ENCODE measurements at places on chromosomes 2 and 18.

DNA sequence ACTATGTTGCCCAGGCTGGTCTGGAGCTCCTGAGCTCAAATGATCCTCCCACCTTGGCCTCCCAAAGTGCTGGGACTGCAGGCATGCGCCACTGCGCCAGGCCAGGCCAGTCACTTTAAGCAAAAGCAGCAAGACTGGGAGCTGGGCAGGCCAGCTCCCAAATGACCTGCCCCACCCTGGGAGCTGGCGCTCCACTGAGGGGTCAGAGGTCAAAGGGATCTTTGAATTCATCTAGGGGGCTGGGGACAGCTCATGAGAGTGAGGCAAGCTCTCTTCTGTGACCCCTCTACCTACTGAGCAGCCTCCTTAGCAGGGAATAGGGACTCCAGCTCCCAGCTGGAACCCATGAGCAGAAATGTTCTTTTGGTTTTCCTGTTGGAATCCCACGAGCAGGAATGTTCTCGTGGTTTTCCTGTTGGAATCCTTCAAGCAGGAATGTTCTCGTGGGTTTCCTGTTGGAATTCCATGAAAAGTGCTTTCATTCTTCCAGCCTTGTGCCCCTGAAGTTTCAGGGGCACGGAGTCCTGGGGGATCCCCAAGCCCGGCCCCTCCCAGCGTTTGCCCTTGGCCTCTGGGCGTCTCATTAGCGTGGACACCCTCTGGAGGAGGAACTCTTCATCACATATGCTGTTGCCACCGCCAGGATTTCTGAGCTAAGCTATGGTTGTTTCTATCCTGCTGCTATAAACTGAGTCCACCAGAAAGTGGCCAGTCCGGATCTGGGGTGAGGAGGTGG is 162.0 kb upstream of the HAAO start:
- no peaks in the 10 kb centered on the region for H3K27me3 ChIP-seq
- no peaks in the 10 kb centered on the region for H3K36me3 ChIP-seq
- peaks cover 11% of the 10 kb centered on the region for H3K4me1 ChIP-seq
- no peak overlapping the region for H3K27ac ChIP-seq

- no peak for DNase-seq
- no peaks in the 10 kb centered on the region for H3K4me1 ChIP-seq
- no peaks in the 10 kb centered on the region for H3K36me3 ChIP-seq
- H3K27ac ChIP-seq = no peak overlapping the region
Observed at GRCh38 chr2:222506230-222506935, 82.0 kb downstream of the SGPP2 start.

DNA sequence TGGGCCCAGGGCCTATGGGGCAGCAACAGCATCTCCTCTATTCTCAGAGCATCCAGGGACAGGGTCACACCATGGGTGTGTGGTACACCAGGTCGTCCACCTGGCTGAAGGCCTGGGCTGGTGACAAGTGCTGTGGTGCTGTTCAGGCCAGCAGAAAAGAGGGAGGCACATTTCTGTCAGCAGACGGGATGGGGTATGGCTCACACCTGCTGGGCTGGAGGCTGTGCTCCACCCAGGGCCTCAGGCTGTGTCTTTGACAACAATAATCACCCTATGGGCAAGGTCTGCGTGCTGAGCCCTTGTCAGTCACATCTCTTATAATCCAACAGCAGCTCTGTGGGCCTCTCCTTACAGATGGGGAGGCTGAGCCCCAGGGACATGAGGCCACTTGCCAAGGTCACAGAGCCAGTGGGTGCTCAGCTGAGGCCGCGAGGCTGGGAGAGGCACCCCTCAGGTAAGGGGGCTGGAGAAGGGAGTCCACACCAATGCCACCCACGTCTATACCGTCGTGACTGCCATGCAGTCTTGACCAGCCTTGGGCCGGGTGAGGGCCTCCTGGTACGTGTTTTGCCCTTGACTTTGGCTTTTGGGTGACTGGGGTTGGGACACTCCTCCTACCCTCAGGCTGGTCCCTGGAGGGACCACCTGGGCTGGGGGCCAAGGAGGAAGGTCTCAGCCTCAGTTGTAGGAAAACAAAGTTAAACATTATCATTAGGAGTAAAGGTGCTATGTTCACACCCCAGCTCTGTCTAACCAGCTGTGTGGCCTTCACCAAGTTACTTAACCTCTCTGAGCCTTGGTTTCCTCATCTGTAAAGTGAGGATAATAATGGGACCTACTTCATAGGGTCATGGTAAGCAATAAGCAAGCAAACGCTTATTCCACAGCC is 5.6 kb upstream of the HS6ST1 start:
- no peak overlapping the region for H3K27ac ChIP-seq
- H3K36me3 ChIP-seq = no peaks in the 10 kb centered on the region

- no peaks in the 10 kb centered on the region for H3K27me3 ChIP-seq
- no peak overlapping the region for H3K4me3 ChIP-seq
- peaks cover 4% of the 10 kb centered on the region for H3K4me1 ChIP-seq
Observed at GRCh38 chr2:105344704-105345345, 7.5 kb downstream of the C2orf49 start.

- H3K27ac ChIP-seq = no peak overlapping the region
- no peak overlapping the region for H3K4me3 ChIP-seq
- H3K4me1 ChIP-seq = no peaks in the 10 kb centered on the region
- no peak for DNase-seq
Observed at GRCh38 chr2:170739048-170739447, 23.9 kb downstream of the SP5 start.

DNA sequence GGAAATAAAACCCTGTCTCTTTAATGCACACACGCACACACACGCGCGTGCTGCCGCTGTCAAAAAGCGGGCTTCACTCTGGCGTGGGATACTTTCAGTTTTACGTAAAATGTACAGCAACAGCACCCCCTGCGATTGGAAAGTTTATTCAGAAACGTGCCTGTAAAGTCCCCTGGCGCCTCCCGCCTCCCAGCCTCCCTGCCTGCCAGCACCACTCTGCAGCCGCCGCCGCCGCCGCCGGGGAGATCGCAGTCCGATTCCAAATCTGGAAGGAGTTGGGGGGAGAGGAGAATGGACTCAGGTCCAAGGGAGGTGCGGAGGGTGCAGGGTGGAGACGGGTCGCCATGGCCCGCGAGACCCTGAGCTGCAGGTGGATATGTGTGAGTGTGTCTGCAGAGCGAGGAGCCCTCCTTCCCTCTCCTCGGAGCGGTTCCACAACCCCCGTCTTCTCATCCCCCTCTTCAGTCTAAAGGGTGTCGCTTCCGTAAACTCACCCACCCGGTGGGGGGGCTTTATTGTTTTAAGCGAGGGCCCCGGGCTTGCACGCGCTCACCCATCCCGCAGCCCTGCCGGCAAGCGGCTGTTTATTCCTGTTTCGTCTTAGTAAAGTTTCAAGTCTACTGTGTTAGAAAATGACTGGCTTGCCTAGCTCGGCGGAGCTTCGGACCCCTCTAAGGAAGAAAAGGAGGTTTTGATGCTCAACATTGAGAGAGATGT is 1.8 kb upstream of the BCL11A start:
- peak; percentile 72 for DNase-seq
- H3K36me3 ChIP-seq = peaks cover 2% of the 10 kb centered on the region
- H3K27ac ChIP-seq = no peak overlapping the region
- H3K27me3 ChIP-seq = peaks cover 59% of the 10 kb centered on the region

- no peak overlapping the region for H3K4me3 ChIP-seq
- no peaks in the 10 kb centered on the region for H3K36me3 ChIP-seq
- H3K4me1 ChIP-seq = no peaks in the 10 kb centered on the region
- H3K27ac ChIP-seq = no peak overlapping the region
- DNase-seq = no peak
- H3K27me3 ChIP-seq = no peaks in the 10 kb centered on the region
Observed at GRCh38 chr18:7585276-7585670, 18.2 kb downstream of the PTPRM start.

GRCh38 chr2:28958689-28959088 is 22.4 kb upstream of the TOGARAM2 start:
- H3K27ac ChIP-seq = no peak overlapping the region
- H3K4me1 ChIP-seq = no peaks in the 10 kb centered on the region
- H3K36me3 ChIP-seq = no peaks in the 10 kb centered on the region
- DNase-seq = peak; percentile 54
- H3K4me3 ChIP-seq = no peak overlapping the region
- H3K27me3 ChIP-seq = no peaks in the 10 kb centered on the region

DNA sequence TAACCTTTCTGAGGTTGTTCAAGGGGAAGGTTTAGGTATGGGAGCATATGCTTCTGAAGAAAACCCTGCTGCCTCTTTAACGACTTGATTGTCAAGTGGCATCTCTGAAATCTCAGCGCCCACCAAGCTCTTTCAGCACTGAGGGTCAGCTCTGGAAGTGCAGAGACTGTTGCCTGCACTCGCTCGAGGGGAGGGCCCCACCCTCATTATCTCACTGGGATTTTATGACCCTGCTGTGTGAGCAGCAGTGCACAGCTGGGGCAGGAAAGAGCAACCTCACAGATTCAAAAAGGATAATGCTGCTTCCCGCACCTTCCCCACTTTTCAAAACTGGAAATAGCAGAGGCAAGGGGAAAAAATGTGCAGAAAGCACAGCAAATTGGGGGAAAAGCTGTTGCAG is 56.9 kb upstream of the SPRED2 start:
- no peaks in the 10 kb centered on the region for H3K4me1 ChIP-seq
- no peak for DNase-seq
- H3K27ac ChIP-seq = no peak overlapping the region
- peaks cover 7% of the 10 kb centered on the region for H3K36me3 ChIP-seq
- peaks cover 23% of the 10 kb centered on the region for H3K27me3 ChIP-seq

GRCh38 chr2:65033178-65033577 is 23.0 kb upstream of the CEP68 start:
- no peaks in the 10 kb centered on the region for H3K36me3 ChIP-seq
- no peak for DNase-seq
- peaks cover 24% of the 10 kb centered on the region for H3K4me1 ChIP-seq
- H3K27me3 ChIP-seq = no peaks in the 10 kb centered on the region
- no peak overlapping the region for H3K4me3 ChIP-seq
- no peak overlapping the region for H3K27ac ChIP-seq

GRCh38 chr2:97869722-97870346 is 125.9 kb downstream of the TMEM131 start:
- peaks cover 5% of the 10 kb centered on the region for H3K36me3 ChIP-seq
- peak overlapping the region; percentile 38 for H3K27ac ChIP-seq
- H3K27me3 ChIP-seq = no peaks in the 10 kb centered on the region
- no peak overlapping the region for H3K4me3 ChIP-seq

DNA sequence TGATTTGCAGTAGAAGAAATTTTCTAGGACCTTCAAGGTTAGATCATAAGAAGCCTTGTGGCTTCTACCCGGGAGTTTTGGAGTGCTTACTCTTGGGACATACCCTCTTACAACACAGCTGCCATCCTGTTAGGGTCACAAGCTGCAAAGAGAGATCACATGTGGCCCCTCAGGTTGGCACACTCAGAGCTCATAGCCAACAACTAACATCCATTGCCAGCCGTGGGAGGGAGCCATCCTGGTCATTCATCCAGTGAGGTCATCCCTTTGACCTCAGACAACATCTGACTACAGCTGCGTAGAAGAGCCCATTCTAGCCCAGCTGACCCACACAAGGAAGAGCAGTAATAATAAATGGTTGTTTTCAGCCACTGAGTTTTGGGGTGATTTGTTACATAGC is 76.9 kb upstream of the NABP1 start:
- H3K36me3 ChIP-seq = no peaks in the 10 kb centered on the region
- H3K27ac ChIP-seq = no peak overlapping the region
- no peak overlapping the region for H3K4me3 ChIP-seq
- no peaks in the 10 kb centered on the region for H3K4me1 ChIP-seq
- DNase-seq = no peak

DNA sequence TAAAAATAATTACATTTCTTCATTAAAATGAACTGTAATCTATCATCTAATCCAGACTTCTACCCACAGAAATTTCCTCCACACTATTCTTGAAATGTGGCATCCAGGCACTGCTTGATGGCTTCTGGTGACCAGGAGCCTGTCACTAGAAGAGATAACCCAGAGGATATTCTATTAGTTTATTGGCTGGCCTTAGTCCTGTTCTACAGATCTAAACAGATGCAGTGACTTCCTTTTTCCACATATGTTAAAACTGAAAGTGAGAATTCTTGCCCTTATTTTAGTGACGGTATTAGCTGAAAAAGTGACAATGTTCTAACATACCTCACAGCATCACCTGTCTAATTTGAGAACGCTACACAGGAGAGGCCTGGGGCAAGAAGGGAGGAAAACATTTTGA is 775.4 kb downstream of the TSN start:
- no peak overlapping the region for H3K4me3 ChIP-seq
- no peak for DNase-seq
- no peaks in the 10 kb centered on the region for H3K27me3 ChIP-seq
- H3K4me1 ChIP-seq = no peaks in the 10 kb centered on the region

- no peaks in the 10 kb centered on the region for H3K36me3 ChIP-seq
- no peak for DNase-seq
- no peak overlapping the region for H3K27ac ChIP-seq
- peaks cover 20% of the 10 kb centered on the region for H3K4me1 ChIP-seq
- H3K4me3 ChIP-seq = peak overlapping the region; percentile 10
- no peaks in the 10 kb centered on the region for H3K27me3 ChIP-seq
Observed at GRCh38 chr2:54952978-54953456, 97.2 kb downstream of the RTN4 start.

DNA sequence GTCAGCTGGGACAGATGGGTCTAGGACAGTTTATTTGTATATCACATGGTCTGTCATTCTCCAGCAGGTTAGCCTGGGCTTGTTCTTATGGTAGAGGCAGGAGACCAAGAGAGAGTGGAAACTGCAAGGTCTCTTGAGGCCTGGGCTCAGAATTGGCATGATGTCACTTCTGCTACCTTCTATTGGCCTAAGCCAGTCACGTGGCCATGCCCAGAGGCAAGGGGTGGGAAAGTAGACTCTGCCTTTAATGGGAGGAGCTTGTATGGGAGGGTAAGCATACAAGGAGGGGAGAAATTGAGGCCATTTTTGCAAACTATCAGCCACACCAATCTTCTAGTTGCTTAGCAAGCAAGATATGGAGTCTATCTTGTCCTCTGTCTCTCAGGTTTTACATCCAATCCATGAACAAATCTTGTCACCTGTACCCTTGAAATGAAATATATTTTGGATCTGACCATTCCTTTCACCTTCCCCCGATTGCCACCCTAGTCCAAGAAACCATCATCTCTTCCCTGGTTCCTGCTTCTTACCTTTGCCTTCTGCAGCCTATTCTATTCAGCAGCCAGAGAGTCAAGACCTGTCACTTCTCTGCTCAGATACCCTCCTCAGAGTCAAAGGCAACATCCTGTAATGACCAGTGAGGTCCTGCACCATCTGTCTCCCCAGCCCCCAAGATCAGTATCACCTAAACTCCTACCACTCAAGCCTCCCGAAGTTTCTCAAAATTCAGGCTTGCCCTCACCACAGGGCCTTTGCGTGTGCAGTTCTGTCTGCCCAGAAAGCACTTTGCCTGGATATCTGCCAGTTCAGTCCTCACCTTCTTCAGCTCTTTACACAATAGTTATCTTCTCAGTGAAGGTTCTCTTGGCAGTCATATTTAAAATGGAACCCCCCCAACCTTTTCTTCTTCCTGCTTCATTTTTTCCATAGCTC is 240.0 kb downstream of the LOXHD1 start:
- H3K36me3 ChIP-seq = no peaks in the 10 kb centered on the region
- no peak overlapping the region for H3K4me3 ChIP-seq
- no peak for DNase-seq
- H3K4me1 ChIP-seq = peaks cover 10% of the 10 kb centered on the region

- no peaks in the 10 kb centered on the region for H3K27me3 ChIP-seq
- no peaks in the 10 kb centered on the region for H3K4me1 ChIP-seq
- no peak overlapping the region for H3K4me3 ChIP-seq
- no peak overlapping the region for H3K27ac ChIP-seq
Observed at GRCh38 chr18:74742573-74743243, 145.0 kb downstream of the ZNF407 start.

Measured in activated T-cell treated with anti-CD3 and anti-CD28 coated beads, Interleukin-2, amount 50 U/mL, for 72 hours (primary cell).